Natural killer cell (primary cell): ENCODE measurements at places on chromosomes 5 and 9. TPM values are rescaled to one million over a fixed set of nuclear protein-coding genes. Genes with fewer than 3 reads are reported as not detected.

Gene PCDHGB6
- total RNA-seq, result 2.1 TPM

Gene NFIL3
- total RNA-seq, result 94.6 TPM

Gene CYLC2
- not detected for total RNA-seq

Gene EDIL3
- not detected for total RNA-seq

Gene ANKRD31
- 0.15 TPM for total RNA-seq
